ENCODE measurements at places on chromosomes 6 and 20.

DNA sequence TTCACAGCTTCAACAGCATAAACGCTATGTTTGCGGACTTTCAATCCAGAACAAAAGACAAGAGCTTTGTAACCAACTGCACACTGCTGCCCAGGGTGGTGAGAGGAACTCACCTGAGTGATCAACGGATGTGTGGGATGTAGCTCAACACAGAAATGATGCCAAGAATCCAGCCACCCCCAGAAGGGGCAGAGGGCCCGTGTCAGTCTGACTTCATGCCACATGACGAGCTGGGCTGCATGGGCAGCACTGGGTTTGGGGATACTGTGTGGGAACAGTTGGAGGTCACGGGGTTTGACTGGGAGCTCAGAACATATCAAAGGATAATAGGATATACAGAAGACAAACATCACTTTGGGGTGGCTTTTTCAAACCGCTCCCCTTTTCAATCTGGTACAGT lies 79.4 kb upstream of the TRAF3IP2 start:
- DNase-seq, result no peak

GRCh38 chr6:139863964-139864363 lies 489.5 kb upstream of the CITED2 start:
- no peak for DNase-seq

- no peak for DNase-seq
Observed at GRCh38 chr20:17109307-17109706, 117.5 kb upstream of the PCSK2 start.

- peak; percentile 81 for DNase-seq
Observed at GRCh38 chr6:31493875-31494694, 3.9 kb upstream of the MICB start.

GRCh38 chr20:10824750-10825500 lies 151.1 kb upstream of the JAG1 start:
- no peak for DNase-seq

DNA sequence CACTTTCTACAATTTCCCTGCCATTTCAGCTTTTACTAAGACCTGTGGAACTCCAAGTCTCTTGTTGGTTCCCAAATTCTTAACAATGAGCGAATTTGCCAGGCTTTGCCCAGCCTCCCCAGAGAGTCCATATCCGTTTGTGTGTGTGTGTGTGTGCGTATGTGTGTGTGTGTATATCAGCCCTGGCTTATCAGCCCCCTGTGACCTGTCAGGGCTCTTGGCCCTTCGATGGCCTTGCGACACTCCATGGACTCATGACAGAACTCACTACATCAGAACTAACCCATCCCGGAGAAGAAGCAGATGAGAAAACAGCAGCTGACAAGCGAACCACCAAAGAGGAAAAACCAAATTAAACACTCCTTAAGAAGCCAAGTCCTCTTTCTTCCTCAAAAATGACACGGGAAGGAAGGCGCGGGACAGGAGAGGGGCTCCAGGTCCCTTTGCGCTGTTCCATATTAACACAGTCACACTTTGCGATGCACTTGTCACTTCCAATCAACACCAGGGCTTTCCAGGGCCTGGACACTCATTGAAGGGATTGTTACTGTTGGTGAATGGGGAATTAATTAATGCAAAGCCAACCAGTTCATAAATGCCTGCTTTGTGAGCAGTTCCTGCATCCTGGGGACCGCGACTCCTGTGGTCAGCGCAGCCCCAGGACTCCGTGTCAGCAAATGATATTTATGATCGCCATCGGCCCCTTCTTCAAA lies 524.0 kb downstream of the CD83 start:
- no peak for DNase-seq

DNA sequence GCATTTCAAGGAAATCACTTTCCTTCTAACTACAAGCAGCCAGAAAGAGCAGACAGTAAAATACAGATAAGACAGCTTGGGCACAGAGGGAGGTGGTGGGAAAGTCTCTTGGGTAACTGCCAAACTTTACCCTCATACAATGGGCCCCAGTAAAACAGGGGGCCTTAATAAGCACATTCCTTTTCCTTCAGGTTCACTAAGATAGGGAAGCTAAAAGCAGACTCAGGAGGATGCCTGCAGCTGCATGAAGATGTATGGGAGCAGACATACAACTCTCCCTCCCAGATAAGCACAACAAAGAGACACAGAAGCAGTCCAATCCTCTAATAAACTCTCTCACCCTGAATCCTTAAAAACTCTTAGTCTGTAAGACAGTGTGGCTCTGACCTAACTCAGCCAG lies 49.0 kb downstream of the SIM1 start:
- no peak for DNase-seq

- DNase-seq, result no peak
Observed at GRCh38 chr6:14943116-14943515, 302.8 kb upstream of the JARID2 start.

DNA sequence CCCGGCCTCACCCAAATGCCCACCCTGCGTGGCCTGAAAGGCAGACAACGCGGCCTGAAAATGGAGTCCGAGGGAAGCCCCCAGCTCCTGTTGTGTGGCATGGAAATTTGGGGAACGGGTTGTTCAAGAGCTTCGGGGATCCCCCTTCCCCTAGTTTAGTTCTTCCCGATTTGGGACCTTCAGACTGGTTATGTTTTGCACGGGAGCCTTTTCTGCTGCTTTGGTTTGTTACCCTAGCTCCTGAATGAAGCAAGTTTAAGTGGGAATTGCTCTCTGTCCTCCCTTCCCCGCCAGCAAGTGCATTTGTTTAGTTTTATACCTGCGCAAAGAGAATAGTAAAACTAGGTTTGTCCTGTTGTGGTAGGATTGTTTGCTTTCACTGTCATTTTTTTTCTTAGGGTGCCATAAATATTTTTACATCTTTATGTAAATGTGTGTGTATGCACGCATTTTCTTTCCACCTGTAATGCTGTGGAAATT lies 604 bp downstream of the SH3BGRL2 start:
- no peak for DNase-seq

GRCh38 chr20:2206957-2207769 lies 88.6 kb upstream of the TGM3 start:
- peak; percentile 56 for DNase-seq

DNA sequence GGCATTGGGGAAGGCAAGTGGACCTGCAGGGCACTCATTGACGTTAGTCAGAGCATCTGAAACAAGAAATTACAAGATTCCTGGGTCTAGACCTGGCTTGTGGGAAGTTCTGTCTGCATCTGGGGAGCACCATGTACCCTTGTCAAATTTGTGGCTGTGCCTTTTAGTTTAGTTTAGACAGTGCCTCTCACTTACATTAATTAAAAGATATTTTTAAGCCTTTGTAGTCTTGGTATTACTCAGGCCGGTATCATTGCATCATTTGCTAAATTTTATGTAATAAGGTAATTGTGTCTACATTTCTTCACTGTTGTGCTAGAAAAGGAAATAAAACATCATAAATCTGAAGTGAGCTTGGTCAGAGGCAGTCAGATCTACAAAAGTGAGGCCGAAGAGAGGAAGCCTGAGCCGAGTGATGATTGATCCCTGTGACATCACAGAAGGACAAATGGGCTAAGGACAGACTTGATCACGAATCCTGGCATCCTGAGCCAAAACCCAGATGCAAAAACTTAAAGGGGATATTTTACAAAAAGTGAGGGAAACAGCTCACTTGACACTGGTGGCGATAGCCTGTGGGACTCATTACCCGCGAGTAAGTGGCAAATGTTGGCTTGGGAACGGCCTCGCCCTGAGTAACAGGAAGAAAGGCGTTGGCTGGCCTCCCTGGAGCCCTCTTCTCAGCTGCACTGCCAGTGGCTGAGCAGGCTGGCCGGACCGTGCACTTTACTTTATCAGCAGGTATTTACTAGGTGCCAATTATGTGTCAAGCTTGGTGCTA lies 106.5 kb downstream of the TCP11 start:
- DNase-seq, result no peak

- no peak for DNase-seq
Observed at GRCh38 chr6:6331946-6332601, 11.6 kb upstream of the F13A1 start.

GRCh38 chr6:93677264-93677965 lies 258.1 kb upstream of the EPHA7 start:
- DNase-seq, result no peak

DNA sequence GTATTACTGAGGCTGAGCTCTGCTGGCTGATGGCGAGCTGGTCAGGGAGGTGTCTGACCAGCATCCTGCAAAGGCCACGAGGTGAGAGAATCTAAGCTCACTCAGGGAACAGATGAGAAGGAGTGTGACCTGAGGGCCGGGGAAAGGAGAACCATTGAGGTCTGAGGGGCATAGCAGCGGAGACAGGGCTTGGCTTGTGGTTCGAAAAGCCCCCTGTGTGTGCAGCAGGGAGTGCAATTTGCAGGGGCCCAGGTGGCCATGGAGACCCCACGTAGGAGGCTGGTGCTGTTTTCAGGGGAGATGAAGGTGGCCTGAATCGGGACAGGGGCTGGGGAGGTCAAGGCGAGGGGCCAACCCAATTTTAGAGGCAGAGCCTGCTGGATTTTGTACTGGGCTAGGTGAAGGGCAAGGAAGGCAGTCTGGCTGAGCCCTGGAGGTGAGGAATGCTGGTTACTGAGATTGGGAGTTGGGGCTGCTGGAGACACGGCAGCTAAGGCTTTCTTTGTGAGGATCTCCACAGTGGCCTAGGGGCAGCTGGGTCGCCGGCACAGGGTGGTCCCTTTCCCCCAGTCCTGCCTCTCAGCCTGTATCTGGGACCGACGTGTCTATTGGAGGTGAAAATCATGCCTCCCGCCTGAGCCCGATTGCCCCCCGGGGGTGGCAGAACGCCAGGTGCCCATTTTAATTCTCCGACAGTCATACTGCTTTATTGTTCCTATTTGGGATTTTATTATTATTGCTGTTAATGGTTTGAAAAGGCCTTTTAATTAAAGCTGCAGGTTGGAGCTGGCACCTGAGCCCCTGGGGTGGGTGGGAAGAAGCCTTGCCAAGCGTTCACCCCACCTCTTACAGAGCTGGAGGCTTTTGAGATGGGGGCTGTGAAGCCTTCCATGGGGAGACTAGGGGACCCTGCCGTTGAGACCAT lies 28.4 kb downstream of the DLGAP4 start:
- no peak for DNase-seq

DNA sequence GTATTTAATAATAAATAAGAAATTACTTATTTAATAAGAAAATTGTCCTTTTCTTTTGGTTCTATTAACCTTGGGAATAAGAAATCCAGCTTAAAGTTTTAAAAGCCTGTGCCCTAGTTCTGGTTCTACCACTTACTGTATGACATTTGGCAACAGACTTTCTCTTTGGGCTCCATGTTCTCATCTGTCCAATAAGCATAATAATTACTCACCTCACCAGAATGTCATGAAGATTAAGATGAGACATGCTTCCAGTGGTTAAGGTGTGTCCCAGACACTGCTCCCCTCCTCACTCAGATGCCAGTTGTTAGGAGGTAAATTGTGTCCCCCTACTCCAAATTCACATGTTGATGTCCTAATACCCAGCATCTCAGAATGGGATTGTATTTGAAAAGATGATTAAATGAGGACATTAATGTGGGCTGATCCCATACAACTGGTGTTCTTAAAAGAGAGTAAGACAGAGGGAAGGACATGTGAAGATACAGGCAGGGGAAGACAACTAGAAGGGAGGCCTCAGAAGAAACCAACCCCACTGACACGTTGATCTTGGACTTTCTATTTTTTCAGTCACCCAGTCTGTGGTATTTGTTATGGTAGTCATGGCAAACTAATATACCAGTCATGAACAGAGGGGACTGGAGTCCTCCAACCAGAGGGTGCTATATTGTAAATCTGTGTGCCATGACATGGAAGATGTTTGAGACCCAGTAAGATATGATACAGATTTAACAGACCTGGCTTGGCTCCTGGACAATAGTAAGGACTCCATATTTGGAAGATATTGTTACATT lies 6.4 kb upstream of the MICAL1 start:
- DNase-seq, result no peak

- DNase-seq, result no peak
Observed at GRCh38 chr6:227074-227782, 65.1 kb upstream of the DUSP22 start.

DNA sequence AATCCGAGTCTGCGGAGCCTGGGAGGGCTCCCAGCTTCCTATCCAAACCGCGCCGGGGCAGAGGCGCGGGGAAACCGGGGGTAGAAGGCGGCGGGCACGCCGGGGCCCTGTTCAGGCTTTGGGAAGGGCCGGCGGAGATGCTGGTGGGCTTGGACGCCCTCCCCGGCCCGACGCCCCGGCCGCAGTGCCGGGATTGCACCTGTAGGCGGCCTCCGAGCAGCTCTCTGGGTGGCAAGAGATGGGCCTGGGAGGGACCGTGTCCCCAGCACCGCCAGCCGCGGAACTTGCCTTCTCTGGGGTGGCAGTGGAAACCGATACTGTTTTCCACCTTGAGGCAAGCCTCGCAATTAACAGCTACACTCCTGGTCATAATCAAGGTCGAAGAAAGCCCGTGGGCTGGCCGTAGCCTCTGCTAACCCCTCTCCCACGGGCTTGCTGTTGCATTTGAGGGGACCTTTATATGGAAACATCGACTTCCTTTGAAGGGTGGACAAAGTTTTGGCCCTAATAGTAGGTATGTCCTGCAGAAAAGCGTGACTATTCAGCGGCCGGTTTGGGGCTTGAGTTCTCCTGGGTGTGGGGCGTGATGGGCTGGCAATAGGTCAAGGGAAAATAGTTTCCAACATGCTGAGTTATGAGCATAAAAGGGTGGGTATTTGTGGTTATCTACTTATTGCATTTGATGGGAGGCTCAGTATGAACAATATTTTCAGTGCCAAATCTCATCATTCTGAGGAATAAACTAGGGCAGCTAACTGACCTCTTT lies 1.1 kb upstream of the JAG1 start:
- DNase-seq, result peak; percentile 63

DNA sequence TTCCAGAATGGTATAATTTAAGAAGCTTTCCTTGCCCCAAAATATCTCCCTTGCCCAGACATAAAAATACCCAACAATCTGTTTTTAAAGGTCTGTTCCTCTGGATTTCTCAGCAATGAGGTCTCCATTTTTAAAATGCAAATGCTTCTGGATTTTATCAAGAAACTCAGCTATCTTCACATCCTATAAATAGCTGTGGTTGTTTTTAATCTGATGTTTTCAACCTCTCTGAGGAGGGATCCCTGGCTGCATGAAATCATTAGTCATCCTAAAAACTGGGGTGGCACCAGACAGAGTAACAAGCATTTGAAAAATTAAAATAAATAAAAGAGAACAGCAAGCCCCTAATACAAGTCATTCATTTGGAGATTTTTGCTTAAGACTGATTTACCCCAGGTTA lies 168.5 kb upstream of the ID4 start:
- no peak for DNase-seq

DNA sequence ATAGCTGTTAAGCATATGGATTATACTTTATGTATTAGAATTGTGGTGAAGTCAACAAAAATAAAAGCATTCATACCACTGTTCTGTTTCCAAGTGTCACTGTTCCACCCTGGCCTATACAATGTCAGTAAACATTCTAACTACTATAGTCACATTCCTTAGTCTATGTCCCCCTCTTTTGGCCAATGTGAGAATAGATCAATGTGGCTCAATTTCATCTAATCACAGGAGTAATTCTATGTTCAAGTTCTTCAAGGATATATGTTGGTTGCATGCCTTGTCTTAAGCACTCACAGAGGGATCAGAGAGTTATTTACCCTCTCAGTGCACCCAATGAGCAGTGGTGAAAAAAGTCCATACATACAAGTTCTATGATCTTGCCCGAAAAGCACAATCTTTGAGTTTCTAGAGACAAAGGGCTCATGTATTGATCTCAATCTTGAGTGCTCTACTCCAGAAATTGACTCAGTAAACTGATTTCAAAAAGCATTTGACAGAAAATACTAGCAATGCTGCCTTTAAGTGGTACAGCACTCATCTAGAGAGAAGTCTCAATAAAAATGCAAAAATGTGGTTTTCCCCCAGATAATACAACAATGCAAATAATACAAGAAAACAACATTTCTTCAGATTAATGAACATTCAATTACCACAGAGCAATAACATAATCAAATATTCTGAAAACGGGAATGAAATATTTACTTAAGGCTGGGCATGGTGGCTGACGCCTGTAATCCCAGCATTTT lies 16.5 kb downstream of the SMLR1 start:
- DNase-seq, result no peak

Data from natural killer cell (primary cell).